Epithelial cell of prostate (primary cell): ENCODE measurements at places on chromosomes 13 and 19.
A peak's percentile ranks its signal among the peaks of the same experiment; 100 is the strongest.

DNA sequence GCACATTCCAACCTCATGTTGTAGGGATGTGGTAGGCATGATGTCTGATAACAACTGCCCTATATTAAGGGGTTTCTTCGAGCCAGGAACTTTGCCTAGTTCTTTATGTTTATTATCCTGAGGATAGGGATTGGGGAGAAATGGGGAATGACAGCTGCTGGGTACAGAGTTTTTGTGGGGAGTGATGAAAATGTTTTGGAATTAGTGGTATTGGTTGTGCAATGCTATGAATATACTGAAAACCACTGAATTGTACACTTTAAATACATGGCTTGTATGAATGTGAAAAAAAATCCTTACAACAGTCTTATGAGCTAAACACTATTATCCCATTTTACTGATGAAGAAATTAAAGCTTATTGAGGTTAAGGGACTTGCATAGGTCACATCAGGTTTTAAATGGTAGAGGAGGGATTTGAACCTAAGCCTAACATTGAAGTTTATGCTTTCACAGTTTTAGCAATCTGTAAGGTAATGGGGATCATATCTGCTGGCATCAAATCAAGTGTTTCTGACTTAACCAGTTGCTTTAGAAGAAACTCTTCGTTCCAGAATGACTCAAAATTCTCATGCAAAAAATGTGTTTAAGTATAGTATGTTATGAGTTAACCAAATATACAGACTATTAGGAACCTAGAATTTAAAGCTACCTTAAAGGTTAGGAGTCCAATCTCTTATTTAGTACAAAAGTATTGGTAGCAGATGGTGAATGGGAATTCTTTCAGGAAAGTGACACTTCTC lies 61.4 kb downstream of the ERCC5 start:
- no peak for DNase-seq

DNA sequence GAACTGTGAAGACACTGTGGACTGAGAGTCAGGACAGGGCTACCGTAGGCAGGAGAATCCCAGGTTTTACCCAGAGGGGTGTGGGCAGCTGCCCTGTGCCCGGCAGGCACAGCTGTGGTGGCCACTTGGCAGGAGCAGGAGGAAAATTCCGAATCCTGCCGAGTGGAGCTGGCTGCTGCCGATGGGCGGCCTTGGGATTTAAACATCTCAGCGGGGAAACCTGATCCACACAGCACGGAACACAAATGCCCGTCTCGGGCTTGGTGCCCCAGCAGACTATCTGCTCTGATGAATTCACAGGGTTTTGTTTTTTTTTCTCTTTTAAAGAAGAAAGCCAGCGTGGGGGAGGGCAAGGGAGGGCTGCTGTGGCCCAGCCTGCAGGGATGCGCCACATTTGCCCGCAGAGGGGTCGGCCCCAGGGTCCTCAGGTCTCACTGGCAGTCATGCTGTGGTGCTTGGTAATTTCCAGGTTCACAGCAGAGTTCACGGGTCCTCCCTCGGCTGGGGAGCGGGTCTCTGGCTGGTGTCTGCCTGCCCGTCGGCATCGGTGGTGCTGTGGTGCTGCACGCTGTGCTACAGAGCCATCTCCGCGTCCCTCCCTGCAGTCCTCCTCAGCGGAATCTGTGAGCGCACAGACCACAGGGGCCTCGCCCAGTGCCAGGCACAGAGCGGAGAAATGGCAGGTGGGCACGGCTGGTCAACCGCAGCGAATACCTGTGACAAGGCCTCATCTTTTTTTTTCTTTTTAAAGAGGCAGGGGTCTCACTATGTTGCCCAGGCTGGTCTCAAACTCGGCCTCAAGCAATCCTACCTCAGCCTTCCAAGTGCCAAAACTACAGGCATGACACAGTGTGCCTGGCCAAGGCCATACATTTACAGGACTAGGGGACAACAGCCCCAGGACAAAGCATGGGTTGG lies 28.1 kb downstream of the MPND start:
- no peak for DNase-seq

DNA sequence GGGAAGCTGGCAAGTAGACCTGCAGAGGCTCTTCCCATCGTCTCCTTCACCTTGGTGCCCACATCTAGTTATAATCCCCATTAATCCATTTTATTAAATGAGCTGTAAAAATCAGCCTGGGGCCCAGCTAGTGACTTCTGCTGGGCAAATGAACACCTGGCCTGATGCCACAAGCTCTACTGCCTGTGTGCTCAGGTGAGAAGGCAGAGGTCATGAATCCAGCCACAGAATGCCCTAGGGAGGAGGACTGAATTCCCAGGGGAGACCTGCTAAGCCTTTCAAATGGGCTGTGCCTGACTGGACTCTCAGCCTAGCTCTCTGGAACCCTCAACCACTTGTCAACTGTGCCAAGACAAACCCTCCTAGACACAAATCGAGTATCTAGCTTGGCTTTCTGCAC lies 74.0 kb downstream of the PDS5B start:
- no peak for DNase-seq

- DNase-seq: no peak
These were observed 39.9 kb downstream of the DOCK9 start for GRCh38 chr13:98937911-98938381.

DNA sequence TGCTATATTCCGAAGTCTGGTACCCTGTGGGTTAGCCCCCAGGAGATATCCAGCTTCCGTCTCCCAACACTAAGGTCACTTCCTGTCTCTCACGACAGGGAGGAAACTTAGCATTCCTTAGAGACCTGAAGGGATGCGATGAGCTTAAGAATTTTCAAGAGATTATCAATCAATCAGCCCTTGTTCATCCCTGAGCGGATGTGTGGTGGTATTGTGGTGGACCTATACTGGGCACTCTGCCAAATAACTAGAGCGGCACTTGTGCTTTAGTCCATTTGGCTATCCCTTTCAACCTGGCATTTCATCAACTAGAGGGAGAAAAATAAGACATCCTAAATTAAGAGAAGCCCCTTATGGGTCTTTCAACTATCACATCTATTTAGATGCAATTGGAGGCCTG lies 30.9 kb upstream of the ZNF562 start:
- DNase-seq: no peak

- peak; percentile 31 for DNase-seq
These were observed 36.2 kb downstream of the GPC6 start for GRCh38 chr13:93262729-93263345.

DNA sequence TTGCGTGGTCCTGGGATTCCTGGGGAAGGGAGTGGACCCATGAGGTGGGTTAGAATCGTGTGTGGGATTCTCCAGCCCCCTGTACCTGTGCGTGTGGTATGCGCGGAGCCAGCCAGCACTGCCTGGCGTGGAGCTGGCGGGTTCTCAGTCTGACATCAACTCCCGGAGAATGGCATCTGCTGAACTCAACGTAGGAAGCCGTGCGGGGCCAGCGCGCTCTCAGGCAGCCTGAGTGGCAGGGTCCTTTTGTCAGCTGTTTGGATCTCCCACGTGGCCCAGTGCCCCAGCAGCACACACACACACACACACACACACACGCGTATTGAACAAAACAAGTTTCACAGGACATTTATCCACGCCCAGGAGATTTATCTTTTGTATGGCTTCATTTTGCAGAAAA lies 28.1 kb downstream of the ATP4B start:
- no peak for DNase-seq

- DNase-seq: no peak
These were observed 93.0 kb downstream of the SLC7A1 start for GRCh38 chr13:29502391-29503008.

DNA sequence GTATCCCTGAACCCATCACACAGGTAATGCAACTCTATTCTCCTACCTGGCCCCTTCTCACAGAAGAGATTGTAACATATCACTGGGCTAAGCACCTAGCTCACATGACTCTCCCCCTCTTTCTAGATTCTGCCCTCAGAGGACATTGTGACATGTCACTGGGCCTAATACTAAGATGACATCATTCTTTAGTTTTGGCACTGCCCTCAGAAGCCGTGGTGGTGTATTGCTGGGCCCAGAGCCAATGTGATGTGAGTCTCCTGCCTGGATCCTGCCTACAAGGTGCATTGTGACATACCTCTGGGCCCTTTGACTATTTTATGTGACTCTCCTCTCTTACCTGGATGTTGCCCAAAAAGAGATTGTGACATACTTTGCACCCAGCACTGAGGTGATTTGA lies 21.4 kb upstream of the ZNF730 start:
- no peak for DNase-seq

GRCh38 chr13:27372896-27373295 lies 51.5 kb upstream of the GTF3A start:
- DNase-seq: no peak

DNA sequence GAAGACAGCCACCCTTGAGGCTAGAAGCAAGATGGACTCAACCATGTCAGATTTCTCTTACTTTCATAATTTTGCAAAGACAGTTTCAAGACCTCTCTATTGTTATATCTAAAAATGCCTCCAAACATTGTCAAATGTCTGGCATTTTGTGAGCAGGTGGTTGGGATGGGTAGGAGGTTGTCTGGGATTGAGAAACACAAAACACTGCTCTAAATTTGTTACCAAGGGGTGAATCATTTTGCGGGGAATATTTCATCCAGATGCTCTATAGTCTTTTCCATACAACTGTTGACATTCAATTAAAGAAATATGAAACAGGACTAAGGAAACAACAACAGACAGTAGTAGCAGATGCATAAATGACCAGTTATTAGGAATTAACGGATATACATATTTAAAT lies 208.2 kb downstream of the ITGBL1 start:
- DNase-seq: no peak

DNA sequence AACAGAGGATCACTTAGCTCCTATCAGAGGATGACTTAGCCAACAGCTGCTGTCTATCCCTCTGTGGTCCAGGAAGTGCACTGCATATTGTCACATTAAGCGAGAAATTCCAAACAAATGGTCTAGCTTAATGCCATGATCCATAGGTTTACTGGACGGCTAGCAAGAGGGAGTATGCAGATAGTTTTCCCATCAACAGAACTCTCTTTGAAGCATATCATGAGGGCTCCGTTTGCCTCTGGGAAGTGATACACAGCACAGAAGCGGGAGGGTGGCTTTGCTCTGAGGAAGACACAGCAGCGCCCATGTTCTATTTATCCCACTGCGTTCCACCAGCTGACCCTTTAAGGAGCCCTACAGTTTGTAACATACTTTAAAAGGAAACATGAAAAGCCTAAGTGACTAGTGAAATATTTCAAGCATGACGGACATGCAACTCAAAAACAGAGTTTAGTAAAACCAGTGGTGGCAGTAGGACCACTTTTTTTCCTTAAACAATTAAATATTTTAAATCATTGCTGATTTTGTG lies 52.7 kb downstream of the COL4A1 start:
- no peak for DNase-seq

- no peak for DNase-seq
These were observed 1.3 kb upstream of the PTOV1 start for GRCh38 chr19:49849433-49850220.

- DNase-seq: no peak
These were observed 14.3 kb downstream of the MIR17HG start for GRCh38 chr13:91361755-91362271.

DNA sequence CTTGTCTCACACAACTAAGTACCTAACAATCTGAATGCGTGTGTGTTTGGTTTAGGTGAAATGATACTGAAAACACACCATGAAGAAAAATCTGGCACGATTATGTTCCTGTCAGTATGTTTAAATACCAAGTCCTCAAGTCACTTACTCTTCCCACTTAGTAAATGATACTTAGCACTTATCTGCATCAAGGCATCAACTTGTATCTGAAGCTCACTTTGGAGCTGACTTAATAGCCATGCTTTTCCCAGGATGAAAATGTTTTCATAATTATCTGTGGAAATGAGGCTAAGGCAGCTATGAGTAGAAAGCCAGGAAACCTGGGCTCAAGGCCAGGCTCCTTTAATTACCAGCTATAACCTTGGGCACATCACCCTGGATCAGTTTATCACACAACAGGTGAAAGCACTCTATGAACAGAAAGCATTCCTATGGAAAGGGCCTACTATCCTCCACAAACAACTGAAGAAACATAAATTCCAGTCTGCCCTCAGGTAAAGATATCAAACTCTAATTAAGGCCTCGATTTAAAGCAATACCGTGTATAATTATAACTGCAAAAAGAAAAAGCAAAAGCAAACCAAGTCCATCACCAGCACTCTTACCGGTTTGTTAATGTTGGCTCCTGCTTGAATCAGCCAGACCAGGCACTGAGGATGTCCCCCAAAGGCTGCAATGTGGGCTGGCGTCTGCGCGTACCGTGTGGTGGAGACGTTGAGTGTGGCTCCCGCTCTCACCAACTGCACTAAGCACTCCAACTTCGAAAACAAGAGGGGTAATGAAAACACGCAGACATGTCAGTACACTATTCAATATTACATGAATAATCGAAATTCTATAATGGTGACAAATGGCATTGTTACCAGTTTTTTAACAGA lies 4.6 kb downstream of the ANKRD10 start:
- no peak for DNase-seq

DNA sequence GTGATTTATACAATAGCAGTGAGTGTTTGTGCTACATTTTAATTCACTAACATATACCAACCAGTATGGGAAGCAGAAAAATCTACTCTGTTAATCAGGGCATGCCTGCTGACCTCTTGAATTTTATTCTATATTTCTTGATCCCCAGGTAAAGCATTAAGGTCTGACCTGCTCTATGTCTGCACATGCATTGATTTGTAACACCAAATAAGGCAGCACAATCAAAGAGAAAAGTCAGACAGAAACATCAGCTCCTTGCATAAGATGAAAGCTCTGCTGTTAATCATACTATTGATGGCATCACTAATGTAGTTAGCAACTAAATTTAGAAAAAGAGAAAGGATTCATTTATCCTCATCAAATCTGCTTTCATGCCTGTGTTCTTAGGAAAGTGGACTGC lies 2744.8 kb upstream of the PCDH20 start:
- no peak for DNase-seq

DNA sequence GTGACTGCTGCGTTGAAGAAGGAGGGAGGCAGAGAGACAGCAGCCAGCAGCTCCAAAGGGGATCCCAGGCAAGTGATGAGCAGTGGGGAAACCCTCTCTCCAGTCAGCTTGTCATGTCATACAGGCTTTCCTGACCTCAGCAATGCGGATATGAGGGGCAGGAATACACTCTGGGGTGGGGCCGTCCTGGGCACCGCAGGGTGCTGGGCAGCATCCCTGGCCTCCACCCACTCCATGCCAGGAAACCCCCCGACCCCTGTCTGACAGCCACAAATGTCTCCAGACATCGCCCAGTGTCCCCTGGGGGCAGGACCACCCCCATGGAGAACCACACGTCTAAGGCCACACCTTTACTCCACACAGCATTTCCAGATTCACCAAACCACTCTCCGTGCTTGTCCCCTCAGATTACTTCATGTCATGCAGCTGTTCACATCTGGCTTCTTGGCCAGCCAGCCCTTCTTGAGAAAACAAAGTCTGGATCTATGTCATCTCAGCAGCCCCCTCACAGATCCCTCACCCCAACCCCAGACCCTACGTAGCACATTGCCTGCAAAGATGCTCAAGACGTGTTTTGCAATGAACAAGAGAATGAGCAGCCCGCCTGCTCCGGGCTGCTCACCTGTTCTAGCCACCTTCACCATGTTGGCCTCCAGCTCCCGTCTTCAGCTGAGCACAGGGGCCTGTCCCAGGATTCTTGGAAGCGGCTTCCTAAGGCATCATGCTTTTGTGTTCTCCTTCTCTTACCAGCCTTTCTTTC lies 46.5 kb downstream of the RFX2 start:
- DNase-seq: no peak
